Effector memory CD4-positive, alpha-beta T cell (primary cell): ENCODE measurements at places on chromosomes 5 and 9.

GRCh38 chr9:85940275-85940831 is 593 bp upstream of the NAA35 start:
- no peak for DNase-seq

DNA sequence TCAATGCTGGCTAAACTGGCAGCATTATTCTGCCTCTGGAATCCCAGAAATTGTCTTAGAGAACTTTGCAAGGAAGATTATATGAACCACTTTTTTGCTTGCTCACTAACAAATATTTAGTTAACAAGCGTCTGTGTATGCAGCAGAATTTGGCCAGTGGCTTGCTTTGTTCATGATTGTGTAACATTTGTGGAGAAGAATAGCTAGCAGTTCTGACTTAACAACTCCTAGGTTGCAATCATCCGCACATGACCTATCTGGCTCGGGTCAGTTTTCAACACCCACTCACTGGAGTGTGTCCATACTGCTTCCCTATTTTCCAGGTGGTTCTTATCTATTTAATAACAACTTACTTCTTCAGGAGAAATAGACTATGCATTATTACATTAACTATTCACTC is 98.5 kb downstream of the SNX18 start:
- no peak for DNase-seq

DNA sequence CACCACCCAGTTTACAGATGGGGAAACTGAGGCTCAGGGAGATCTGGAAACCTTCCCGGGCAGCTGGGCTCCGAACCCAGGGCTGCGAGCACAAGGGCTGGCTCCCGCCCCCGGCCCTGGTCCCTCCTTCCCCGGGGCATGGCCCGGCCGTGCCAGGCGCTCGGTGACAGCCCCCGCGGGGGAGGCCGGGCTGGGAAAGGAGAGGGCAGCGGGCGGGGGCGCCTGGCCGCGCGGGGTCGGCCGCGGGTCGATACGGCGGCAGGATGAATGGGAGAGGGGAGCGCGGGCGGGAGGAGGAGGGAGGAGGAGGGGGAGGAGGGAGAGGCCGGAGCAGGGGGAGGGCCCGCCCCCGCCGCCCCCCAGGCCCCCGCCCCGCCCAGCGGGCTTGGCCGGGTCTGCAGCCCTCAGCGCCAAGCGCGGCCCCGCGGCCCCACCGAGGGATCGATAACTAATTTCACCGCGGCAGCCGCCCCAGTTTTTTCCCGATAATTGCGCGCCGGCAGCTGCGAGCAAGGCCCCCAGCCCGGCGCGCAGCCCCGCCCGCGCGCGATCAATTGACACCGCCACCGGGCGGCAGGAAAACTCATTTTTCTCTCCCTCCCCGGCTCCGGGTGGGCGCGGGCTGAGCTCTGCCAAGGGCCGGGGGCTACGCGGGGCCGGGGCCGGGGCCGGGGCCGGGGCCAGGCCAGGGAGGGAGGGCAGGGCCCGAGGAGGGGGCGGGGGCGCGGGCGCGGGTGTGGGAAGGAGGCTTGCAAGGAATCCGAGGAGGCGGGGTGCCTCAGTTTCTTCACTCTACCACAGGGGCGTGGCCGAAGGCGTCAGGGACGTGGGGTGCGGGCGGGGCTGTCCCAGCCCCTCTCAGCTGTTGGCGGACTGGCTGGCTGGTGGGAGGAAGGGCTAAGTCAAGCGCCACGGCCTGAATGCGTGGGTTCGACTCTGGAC is 52.1 kb downstream of the C9orf50 start:
- DNase-seq = no peak

DNA sequence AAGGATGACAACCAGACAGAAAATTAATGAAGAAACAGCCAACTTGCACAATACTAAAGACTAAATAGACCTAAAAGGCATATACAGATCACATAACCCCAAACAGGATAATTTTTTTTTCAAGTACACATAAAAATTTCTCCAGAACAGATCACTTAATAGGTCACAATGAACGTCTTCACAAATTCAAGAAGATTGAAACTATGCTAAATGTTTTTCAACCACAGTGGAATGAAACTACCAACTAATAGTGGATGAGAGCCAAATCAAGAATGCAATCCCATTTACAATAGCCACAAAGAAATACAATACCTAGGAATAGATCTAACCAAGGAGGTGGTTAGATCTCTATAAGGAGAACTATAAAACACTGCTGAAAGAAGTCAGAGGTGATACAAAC is 145.8 kb downstream of the TMEM232 start:
- no peak for DNase-seq

DNA sequence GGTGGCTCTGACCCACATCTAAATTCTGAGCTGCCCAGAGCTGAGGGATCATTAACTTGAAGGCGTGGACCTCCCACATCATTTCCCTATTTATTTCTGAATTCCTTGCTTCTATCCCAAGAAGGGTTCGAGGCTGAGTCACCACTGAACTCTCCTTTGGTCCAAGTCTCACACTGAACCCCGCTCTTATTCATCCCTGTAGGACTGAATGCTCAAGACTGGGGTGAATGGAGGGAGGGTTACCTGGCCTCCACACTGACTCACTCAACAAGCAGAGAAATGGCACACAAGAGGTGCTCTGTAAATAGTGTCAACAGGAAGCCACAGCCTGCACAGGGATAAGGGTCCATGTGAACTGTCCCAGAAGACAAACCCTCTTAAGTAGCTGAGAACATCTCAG is 79.1 kb upstream of the FSTL4 start:
- no peak for DNase-seq

GRCh38 chr9:120434532-120434931 is 145.4 kb downstream of the CDK5RAP2 start:
- no peak for DNase-seq

- DNase-seq = no peak
These were observed 19.0 kb downstream of the FOXB2 start for GRCh38 chr9:77038281-77039036.

DNA sequence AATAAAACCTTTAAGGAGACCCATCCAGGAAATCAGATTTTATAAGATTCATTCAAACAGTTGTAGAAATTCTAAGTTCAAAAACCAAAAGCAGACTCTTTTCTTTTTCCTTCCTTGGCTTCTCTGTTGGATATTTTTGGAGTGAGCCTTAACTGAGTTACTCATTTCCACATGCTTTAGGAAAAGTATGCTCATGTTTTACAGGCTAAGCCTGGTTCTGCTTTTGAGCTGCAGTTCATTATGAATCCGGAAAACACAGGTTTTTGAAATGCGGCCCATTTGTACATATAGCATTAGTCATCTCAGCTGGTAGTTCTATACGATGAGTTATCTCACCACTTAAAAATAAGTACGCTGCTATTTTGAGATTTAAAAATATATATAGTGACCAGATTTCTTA is 156.6 kb upstream of the DMRT1 start:
- DNase-seq = no peak

DNA sequence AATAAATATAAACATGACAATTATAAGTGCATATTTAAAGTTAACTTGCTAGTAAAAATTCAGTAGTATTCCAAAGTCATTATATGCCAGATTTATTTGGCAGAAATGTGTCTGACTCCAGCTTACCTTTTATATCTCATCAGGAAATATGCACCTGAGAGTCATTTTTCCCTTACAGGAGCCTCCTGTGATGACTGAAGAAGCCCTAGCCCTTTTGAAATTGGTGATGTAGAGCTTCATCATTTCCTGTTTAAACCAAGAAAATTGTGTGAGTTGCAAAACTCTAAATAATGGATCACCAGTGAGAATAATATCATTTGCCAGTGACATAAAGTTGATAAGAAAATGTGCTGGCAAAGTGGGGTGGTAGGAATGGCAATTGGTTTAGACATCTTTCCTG is 42.1 kb upstream of the CTNND2 start:
- DNase-seq = no peak

DNA sequence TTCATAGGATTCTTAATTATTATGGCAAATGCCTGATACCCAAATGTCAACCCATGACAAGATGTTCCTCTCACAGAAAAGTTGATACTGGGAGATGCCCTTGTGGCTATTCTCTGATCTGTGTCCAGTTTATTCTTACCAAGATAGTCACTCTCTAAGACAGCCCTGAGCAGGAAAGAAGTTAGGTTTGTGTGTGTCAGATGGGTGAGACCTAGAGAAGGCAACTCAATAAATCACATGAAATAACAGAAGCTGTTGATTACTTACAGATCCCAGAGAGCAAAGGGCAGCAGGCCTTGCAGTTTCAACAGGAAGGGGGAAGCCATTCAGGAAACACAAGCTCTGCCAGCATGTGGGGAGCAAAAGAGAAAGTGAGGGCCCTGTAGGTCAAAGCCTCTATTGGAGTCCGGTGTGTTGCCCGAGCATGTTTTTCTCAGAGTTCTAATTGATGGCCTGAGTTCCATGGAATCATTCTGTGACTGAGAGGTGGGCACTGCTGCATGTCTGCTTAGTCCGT is 1193.7 kb upstream of the CDH18 start:
- DNase-seq = no peak

DNA sequence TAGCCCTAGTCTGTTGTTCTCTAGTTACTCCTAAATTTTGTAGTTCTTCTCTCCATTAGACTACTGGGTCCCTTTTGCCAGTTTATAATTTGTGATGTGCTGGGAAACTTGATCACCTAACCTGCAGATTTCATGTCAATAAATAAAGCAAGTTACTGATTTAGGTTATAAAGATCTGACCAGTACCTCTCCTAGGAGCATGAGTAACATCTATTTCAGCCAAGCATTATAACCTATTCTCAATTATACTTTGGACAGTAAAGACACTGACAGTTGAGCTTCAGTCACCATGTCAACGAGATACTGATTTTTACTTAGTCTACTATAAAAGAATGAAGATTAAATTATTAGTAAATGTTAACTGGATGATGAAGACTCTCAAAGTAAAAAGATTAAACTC is 36.7 kb downstream of the CSNK1A1 start:
- no peak for DNase-seq

GRCh38 chr5:29905626-29906353 is 1287.7 kb upstream of the CDH6 start:
- no peak for DNase-seq

DNA sequence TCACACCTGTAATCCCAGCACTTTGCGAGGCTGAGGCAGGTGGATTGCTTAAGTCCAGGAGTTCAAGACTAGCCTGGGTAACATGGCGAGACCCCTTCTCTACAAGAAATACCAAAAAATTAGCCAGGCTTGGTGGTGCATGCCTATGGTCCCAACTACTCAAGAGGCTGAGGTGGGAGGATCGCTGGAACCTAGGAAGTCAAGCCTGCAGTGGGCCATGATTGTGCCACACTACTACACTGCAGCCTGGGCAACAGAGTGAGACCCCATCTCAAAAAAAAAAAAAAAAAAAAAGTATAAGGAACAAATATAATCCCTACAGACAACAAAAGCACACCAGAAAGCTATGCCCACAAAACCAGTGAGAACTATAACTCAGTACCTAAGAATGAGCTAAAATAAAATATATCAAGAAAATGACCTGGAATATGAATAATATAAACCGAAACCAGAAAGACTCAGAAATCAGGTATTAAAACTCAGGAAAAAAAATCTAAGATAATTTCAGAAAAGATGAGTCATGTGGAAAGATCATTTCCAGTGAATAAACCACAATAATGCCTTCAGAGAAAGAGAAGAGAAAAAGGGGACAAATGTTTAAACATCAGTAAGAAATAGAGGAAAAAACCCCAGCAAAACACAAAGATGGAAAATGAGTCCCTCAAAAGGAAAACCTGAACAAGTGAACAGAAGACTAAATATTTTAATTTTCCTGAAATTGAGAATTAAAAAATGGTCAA is 57.4 kb downstream of the GOLPH3 start:
- no peak for DNase-seq

DNA sequence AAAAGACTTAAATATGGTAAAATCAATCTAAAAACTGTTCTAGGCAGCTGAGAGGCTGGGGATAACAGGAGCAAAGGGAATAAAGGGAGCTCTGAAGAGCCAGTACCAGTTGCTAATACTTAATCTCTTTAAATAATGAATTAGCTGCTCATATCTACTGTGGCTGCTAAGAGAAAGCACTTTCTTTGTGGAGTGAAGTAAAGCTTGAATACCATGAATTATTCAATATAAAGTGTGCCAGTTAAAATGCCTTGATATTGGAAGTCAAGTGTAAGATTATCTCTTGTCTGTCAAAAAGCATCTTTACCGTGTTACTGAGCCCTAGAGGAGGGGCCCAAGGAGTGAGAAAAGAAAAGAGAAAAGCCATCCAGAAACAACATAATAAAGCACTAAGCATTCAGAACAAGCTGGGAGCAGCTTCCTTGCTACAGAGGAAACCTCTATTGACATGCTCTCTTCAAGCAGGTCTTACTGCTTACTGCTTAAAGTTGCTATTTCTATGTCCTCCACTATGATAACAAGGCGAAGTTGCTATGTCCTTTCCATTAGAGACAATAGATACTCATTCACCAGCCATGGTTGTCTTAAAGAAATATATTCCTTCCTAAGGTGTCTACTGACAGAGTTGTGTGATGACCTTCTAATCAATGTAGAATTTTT is 297.4 kb downstream of the CETN3 start:
- DNase-seq = no peak

DNA sequence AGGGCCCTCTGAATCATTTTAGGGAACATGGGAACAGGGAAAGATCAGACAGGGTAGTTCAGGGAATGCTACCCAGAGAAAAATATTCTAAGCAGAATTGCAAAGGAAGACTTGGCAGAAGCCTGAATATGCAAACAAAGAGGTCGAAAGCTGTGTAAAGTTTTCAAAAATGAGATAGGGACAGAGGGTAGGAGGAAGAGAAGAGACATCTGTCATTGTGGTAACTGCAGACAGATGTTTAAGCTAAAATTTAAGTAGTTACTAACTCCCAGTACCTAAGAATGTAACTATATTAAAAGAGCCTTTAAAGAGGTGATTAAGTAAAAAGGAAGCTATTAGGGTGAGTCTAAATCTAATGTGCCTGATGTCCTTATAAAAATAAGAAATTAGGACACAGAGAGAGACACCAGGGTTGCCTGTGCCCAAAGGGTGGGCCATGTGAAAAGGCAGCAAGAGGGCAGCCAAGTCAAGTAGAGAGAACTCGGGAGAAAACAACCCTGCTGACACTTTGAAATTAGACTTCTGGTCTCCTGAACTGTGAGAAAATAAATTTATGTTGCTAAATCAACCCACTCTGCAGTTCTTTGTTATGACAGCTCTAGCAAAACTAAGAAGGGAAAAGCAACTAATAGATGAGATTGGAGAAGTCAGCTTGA is 1647.4 kb upstream of the C9orf72 start:
- DNase-seq = no peak
